Thoracic aorta (tissue), 2 donors: ENCODE measurements at places on chromosomes 7 and 10. TPM values are rescaled to one million over a fixed set of nuclear protein-coding genes. Genes with fewer than 3 reads are reported as not detected.

DNA sequence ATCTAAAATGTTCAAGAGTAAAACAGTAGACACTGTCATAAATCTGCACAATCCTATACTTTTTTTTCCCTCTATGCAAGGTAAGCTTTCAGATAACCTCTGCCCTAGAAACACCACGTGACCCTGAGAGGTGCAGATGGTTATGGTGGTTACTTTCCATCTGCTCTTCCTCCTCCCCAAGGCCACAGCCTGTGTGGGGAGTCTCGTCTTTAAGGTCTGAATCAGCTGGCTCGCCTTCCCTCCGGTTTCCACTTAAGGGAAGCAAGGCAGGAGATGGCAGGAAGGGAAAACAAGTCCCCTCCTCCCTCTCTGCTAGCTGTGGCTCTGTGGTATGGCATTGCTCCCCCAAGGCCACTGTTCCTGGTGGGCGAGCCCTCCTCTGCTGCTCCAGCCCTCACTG lies 181.8 kb downstream of the GLI3 start:
- no peaks in the 10 kb centered on the region for H3K27me3 ChIP-seq
- H3K27ac ChIP-seq = no peak overlapping the region
- H3K4me3 ChIP-seq = no peak overlapping the region

Gene PRLHR
- not detected for total RNA-seq

DNA sequence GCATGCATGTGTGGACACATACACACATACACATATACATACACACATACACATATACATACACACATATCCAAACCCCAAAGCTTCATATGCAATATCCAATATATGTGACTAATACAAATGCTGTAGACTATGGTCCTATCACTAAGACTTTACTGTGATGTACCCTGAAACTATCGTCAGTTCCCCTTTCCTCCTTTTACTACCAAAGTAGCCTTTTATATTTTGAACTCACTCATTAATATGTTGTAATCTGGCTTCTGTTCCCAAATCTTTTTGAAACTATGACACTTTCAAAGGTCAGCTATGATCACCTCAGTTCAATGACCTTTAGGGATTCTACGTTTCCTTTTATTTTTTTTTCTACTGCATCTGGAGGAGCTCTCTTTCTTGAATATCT lies 64.8 kb upstream of the TFEC start:
- DNase-seq = no peak
- H3K27me3 ChIP-seq = no peaks in the 10 kb centered on the region
- H3K4me1 ChIP-seq = no peaks in the 10 kb centered on the region
- no peaks in the 10 kb centered on the region for H3K36me3 ChIP-seq
- H3K27ac ChIP-seq = no peak overlapping the region
- no peak overlapping the region for H3K4me3 ChIP-seq

DNA sequence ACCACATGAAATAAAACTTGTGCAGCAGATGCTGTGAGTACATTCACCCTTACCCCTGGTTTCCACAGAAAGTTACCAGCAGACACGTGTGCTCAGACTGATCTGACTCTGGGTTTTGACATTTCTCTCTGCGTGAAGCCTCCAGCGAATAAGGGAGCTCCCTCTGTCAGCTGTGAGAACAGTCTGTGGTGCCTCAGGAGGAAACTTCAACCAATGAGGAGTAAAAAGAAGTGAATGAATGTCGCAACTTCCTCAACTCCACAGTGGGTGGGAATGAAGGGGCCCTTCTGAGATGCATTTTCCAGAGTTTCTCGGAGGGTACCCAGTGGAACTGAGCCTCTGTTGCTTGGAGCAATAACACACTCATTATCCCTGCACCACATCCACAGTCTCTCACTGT lies 743.4 kb downstream of the TNS3 start:
- peaks cover 33% of the 10 kb centered on the region for H3K4me1 ChIP-seq
- DNase-seq = no peak
- H3K4me3 ChIP-seq = no peak overlapping the region
- H3K36me3 ChIP-seq = no peaks in the 10 kb centered on the region
- no peaks in the 10 kb centered on the region for H3K27me3 ChIP-seq
- peak overlapping the region; percentile 34 for H3K27ac ChIP-seq

Gene PRTFDC1
- total RNA-seq = 6.2 TPM

DNA sequence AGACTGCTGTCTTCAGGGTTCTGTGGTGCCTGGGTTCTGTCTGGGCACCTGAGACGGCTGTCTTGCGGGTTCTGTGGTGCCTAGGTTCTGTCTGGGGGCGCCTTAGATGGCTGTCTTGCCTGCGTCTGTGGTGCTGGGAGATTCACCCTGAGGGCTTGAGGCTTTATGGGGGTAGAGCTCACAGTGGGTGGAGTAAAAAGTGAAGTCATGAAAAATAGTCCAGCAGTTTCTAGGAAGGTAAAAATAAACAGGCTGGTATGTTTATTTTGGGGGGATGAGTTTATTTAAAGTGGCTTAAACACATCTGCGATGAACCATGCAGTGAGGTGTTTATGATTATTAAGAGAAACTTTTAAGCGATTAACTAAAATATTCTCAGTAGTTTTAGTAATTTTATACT lies 64.2 kb downstream of the NKX6-2 start:
- no peak overlapping the region for H3K27ac ChIP-seq
- H3K4me3 ChIP-seq = no peak overlapping the region
- H3K4me1 ChIP-seq = no peaks in the 10 kb centered on the region
- H3K27me3 ChIP-seq = no peaks in the 10 kb centered on the region
- H3K36me3 ChIP-seq = peaks cover 10% of the 10 kb centered on the region
- no peak for DNase-seq

DNA sequence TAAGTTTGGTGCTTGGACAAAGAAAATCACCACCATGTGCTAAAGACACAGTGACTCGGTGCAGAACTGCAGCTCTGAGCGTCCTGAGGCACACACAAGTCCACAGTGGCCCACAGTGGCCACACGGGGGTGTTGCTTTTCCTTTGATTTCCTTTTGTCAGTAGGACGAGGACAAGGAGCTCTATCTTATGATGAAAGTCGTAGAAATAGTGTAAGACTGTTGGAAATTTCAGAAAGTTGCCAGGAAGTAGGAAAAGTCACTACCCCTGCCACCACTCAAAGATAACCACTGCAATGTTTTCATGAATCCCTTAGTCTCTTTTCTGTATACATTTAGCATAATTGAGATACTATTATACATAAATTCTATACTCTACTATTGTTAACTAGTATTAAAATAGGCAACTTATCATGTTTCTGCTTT lies 146.0 kb downstream of the TNS3 start:
- H3K27ac ChIP-seq = no peak overlapping the region
- peaks cover 11% of the 10 kb centered on the region for H3K36me3 ChIP-seq
- no peaks in the 10 kb centered on the region for H3K27me3 ChIP-seq

- no peak for DNase-seq
- H3K27ac ChIP-seq = no peak overlapping the region
- no peaks in the 10 kb centered on the region for H3K36me3 ChIP-seq
- peaks cover 4% of the 10 kb centered on the region for H3K4me1 ChIP-seq
- no peaks in the 10 kb centered on the region for H3K27me3 ChIP-seq
Measured at GRCh38 chr7:150479023-150479716, 28.7 kb downstream of the GIMAP8 start.

DNA sequence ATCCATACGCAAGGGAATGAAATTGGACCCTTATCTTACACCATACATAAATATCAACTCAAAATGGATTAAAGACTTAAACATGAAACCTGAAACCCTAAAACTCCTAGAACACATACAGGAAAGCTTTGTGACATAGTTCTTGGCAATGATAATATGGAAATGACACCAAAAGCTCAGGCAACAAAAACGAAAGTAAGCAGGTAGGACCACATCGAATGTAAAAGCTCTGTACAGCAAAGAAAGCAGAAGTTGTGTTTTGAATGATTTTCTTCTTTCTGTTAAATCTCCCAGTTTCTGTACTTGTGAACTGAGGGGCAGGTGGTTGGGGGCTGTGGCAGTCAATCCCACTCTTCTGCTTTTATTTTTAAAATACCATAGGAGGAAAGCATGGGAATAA lies 368.4 kb upstream of the PODXL start:
- no peaks in the 10 kb centered on the region for H3K36me3 ChIP-seq
- H3K27ac ChIP-seq = no peak overlapping the region
- H3K4me3 ChIP-seq = no peak overlapping the region
- no peaks in the 10 kb centered on the region for H3K4me1 ChIP-seq
- H3K27me3 ChIP-seq = no peaks in the 10 kb centered on the region
- no peak for DNase-seq

DNA sequence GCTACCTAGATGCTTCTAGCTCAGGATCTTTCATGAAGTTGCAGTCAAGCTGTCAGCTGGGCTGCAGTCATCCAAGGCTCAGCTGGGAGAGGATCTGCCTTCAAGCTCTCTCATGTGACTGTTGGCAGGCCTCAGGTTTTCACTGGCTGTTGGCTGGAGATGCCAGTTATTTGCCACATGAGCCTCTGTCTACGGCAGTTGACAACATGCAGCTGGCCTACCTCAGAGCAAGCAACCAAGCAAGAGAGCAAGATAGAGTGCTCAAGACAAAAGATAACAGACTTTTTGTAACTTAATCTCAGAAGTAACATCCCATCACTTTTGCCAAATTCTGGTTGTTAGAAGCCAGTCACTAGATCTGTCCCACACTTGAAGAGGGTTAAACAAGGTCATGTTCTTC lies 125.8 kb downstream of the TPST1 start:
- H3K4me3 ChIP-seq = no peak overlapping the region
- DNase-seq = no peak
- no peaks in the 10 kb centered on the region for H3K36me3 ChIP-seq
- no peak overlapping the region for H3K27ac ChIP-seq
- H3K27me3 ChIP-seq = no peaks in the 10 kb centered on the region

DNA sequence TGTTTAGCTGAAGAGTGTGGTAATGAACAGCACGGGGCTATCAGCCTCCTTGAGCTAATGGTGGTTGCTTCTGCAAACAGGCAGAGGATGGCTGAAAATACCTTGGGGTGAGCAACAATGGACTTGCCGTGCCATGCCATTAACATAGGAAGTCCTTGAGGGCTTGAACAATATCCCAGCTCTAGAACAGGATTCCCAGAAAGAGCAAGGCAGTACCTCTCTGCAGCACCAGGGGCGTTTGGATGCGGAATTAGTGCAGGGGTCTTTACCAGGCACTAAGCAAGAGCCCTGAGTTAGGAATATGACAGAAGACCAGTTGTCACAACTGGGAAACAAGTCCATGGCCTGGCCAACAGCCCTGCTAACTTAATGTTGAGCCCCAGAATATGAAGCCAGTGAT lies 143.2 kb upstream of the COBL start:
- no peak overlapping the region for H3K27ac ChIP-seq
- H3K36me3 ChIP-seq = no peaks in the 10 kb centered on the region
- no peak for DNase-seq
- no peak overlapping the region for H3K4me3 ChIP-seq

- H3K27me3 ChIP-seq = no peaks in the 10 kb centered on the region
- no peak for DNase-seq
- no peaks in the 10 kb centered on the region for H3K4me1 ChIP-seq
- no peaks in the 10 kb centered on the region for H3K36me3 ChIP-seq
- H3K4me3 ChIP-seq = no peak overlapping the region
- H3K27ac ChIP-seq = no peak overlapping the region
Measured at GRCh38 chr7:129160161-129160905, 15.8 kb downstream of the TSPAN33 start.

GRCh38 chr10:22436526-22436892 lies 91.2 kb downstream of the SPAG6 start:
- peak overlapping the region; percentile 97 for H3K27ac ChIP-seq
- H3K4me3 ChIP-seq = peak overlapping the region; percentile 77
- H3K27me3 ChIP-seq = no peaks in the 10 kb centered on the region
- H3K36me3 ChIP-seq = no peaks in the 10 kb centered on the region

- no peak overlapping the region for H3K4me3 ChIP-seq
- no peak overlapping the region for H3K27ac ChIP-seq
- H3K36me3 ChIP-seq = no peaks in the 10 kb centered on the region
Measured at GRCh38 chr10:88027570-88027969, 164.1 kb downstream of the PTEN start.

Gene CCL26
- not detected for total RNA-seq

GRCh38 chr7:79782256-79782655 lies 328.8 kb upstream of the MAGI2 start:
- no peaks in the 10 kb centered on the region for H3K36me3 ChIP-seq
- no peaks in the 10 kb centered on the region for H3K4me1 ChIP-seq
- H3K27me3 ChIP-seq = no peaks in the 10 kb centered on the region
- H3K27ac ChIP-seq = no peak overlapping the region

Gene TFPI2
- 19.8 TPM for total RNA-seq

Gene TSPAN12
- 10.8 TPM for total RNA-seq

DNA sequence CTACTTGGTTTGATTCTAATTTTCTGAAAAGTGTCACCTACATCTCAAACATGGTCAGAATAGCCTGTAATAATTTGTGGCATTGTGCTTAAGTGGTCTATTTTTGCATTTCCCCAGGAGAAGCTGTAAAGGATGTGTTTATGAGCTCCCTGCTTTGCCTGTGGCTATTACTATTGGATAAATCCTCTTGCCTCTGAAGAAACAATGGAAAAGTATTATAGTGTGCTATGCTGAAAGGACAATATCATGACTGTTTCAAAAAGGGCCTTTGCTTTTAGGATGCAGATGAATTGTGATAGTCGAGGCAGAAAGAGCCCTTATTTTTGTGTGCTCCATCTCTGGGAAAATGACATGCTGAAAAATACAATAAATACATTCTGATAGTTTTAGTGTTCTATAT lies 94.1 kb upstream of the ARMC3 start:
- no peaks in the 10 kb centered on the region for H3K27me3 ChIP-seq
- no peaks in the 10 kb centered on the region for H3K36me3 ChIP-seq
- no peak overlapping the region for H3K27ac ChIP-seq
- peaks cover 10% of the 10 kb centered on the region for H3K4me1 ChIP-seq

Gene ANKRD1
- total RNA-seq = 2.8 TPM

Gene INA
- not detected for total RNA-seq

Gene CPA1
- 4.1 TPM for total RNA-seq
